Stimulated activated naive CD4-positive, alpha-beta T cell treated with Interleukin-2 at 50 U/mL for 16 hours (primary cell): ENCODE measurements at places on chromosomes 11 and 22.

- DNase-seq, result no peak
Observed at GRCh38 chr11:75867778-75868374, 52.9 kb downstream of the UVRAG start.

GRCh38 chr11:11988099-11988651, 20.3 kb downstream of the DKK3 start:
- no peak for DNase-seq

GRCh38 chr11:26626346-26626745, 54.3 kb upstream of the MUC15 start:
- DNase-seq, result no peak

DNA sequence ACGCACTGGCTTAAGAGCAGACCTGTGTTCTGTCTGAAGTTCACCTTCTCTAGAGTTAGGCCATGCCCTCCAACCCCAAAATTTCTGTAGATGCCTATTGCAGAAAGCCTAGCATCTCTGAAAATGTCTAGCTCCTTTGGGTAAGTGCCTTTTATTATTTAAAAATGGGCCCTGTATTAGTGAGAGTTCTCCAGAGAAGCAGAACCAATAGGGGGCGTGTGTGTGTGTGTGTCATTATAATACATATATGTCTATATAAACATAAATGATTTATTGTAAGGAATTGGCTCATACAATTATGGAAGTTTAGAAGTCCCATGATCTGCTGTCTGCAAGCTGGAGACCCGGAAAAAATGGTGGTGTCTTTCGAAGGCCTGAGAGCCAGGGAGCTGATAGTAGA, 144.7 kb downstream of the TTC17 start:
- DNase-seq, result no peak

DNA sequence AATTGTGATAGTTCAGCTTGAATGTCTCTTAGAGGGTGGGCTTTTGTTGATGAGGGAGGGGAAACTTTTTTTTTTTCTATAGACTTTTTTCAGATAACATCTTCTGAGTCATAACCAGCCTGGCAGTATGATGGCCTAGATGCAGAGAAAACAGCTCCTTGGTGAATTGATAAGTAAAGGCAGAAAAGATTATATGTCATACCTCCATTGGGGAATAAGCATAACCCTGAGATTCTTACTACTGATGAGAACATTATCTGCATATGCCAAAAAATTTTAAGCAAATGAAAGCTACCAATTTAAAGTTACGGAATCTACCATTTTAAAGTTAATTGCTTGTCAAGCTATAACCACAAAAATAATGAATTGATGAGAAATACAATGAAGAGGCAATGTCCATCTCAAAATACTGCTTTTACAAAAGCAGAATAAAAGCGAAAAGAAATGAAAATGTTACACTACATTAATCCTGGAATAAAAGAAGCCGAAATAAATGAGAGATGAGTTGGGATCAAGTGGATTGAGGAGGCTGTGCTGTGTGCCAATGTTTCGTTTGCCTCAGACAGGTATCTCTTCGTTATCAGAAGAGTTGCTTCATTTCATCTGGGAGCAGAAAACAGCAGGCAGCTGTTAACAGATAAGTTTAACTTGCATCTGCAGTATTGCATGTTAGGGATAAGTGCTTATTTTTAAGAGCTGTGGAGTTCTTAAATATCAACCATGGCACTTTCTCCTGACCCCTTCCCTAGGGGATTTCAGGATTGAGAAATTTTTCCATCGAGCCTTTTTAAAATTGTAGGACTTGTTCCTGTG, 3.9 kb downstream of the MALAT1 start:
- no peak for DNase-seq

GRCh38 chr11:111397034-111397433, 18.0 kb upstream of the POU2AF1 start:
- no peak for DNase-seq

DNA sequence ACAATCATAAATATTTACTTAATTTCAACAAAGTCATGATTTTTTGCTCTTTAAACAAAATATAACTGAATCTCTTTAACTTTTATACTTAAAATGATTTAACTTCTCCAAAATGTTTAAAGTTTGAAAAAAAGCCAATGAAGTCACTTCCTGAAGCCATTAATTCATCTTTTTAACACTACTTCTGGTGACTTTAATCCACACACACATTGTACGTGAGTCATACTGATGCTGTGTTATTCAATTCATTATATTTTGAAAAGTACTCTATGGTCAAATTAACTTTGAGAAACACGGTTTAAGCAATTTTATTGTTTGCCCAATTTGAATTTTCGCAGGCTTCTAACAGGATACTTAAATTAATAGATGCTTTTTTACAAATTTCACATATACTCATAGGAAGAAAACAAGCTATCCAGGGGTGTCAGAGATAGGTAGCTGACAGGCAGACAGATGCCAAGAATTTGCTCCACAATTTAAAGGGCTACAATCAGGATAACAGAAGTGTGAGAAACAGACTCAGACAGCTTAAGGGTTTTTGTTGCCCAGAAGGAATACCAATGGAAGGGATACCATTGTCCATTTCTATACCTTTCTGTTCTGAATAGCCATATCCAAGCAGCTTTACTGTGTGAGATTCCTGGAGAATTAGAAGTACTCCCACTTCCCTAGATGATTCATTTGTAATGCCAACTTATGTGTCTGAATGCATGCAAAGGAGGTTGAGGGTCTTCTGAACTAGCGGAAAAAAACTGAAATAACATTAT, 118.4 kb downstream of the RBFOX2 start:
- DNase-seq, result no peak

DNA sequence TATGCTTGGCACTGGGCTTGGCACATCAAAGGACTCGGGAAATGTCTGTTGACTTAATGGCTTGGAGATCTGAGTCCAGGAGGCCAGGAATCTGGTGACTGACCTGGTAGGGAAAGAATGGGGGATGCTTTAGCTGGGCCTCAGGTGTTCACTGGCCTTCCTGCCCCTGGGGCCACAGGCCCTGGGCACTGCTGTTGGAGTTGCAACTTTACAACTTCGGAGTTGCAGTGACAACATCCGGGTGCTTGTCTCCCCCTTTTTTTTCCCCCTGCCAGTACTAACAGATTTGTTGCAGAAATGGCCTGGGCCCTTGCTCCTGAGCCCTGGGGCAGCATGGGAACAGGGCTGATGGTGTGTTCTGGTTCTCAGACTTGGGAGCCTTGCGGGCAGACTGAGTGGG, 23.8 kb downstream of the OSBP2 start:
- DNase-seq, result no peak

DNA sequence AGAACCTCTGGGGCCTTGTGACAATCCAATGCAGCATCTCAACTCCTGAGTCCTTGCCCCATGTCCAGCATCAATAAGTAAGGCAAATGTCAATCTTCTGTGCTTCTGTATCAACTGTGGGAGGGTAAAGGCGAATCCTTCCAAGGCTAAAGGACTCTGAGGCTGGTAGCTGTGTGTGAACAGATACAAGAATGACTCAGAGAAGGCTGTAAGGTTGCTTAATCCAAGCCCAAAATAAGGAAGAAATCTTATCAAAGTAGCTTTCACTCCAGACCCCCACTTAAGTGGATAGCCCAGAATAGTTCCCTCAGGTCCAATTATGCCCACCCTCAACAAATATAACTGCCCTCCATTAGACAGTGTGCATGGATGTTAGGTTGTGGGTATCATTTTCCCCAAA, 28.1 kb upstream of the SCGB1A1 start:
- DNase-seq, result no peak

DNA sequence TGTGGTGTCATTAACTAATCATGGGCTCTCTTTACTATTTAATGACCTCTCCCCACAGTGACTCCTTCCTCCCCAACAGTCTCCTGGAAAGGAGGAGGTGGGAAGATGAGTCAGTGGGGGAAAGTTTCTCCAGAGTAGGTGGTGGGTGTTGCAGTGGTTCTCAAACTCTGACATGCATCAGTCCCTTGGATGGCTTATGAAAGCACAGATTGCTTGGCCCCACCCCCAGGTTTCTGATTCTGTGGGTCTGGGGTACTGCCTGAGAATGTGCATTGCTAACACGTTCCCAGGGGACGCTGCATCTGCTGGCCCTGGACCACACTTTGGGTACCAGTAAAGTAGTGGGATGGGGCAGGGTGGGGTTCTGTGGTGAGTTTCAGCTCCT, 9.8 kb downstream of the CD82 start:
- peak; percentile 66 for DNase-seq

- DNase-seq, result no peak
Observed at GRCh38 chr22:35844886-35845285, 127.2 kb downstream of the APOL5 start.

GRCh38 chr11:42974510-42975179, 337.2 kb upstream of the API5 start:
- DNase-seq, result no peak

GRCh38 chr11:27485930-27486773, 13.6 kb upstream of the LGR4 start:
- no peak for DNase-seq

GRCh38 chr11:20080032-20080685, 80.1 kb downstream of the DBX1 start:
- no peak for DNase-seq

DNA sequence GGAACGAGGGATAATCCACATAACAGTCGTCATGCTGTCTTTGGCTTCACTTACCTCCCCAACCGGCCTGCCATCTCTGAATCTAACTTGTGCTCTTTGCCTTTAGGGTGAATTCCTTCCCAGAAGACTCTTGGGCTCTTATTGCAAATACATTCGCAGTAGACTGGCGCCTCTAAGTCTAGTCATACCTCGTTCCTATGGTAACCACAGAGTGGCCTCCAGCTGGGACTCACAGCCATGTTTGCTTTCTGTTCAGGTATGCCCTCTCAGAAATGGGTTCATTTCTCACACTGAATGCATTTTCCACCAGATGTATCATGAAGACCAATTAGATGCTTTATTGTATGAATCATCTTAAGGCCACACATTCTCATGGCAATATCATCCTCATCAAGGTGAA, 112.7 kb downstream of the FAR1 start:
- no peak for DNase-seq

- no peak for DNase-seq
Observed at GRCh38 chr11:2869561-2870427, 15.8 kb downstream of the CDKN1C start.

DNA sequence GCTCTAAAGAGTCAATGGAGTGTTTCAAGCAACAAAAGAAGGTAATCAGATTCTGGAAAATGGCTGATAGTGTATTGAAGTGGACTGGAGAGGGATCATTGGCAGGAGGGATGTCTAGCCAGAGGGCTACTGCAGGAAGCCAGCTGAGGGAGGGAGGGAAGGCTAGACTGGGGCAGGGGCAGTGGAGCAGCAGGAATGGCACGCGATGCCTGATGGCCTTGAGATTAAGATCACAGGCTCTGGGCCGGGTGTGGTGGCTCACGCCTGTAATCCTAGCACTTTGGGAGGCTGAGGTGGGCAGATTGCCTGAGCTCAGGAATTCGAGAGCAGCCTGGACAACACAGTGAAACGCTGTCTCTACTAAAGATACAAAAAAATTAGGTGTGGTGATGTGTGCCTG, 47.5 kb upstream of the PRDM11 start:
- no peak for DNase-seq

GRCh38 chr11:121330614-121331435, 38.3 kb downstream of the SC5D start:
- no peak for DNase-seq

DNA sequence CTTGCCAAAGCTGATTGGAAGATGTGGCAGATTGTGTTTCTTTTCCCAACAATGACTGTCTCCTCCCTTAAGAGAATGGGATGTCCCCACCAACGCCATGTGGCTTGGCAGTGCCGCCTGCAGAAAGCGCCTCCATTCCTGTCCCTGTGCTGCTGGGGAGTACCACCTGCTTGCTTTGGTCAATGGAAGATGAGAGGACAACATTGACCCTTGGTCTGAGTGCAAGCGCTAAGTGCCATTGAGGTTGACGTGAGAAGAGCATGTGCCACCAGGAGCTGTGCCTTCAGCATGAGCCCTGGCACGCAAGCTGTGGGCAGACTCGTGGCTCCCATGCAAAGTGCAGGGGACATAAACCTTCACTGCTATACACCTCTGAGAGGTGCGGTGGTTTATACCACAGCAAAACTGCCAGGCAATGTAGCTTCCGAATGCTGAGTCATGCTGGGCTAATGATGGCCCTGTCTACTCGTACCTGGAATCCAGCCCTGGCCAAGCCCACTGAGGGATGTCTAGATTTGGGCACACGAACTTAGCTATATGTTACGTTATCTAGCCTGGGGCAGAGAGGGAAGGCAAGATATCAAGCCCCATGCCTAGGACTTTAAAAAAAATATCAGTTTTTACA, 41.9 kb downstream of the MYEOV start:
- no peak for DNase-seq

DNA sequence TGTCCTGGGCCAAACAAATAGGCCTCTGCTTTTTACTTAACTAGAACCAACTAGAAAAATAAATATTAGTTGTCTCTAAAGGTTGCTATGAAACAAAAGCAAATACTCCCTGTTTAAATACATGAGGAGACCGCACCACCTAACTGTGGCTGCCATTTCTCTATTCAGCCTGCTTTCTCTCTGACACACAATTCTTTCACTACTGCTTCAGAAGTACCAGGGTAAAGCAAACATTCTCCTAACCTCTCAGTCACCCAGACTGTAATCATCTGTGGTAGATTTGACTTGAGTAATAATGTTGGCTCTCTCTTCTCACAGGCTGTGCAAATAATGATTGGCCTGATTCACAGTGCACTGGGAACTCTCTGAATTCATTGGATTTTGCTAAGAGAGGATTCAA, 41.0 kb upstream of the MS4A8 start:
- no peak for DNase-seq

GRCh38 chr22:25572708-25573171, 8.3 kb downstream of the GRK3 start:
- no peak for DNase-seq

GRCh38 chr11:129425214-129425613, 49.6 kb downstream of the BARX2 start:
- DNase-seq, result no peak

- no peak for DNase-seq
Observed at GRCh38 chr11:100984668-100985067, 144.9 kb downstream of the PGR start.

GRCh38 chr11:121524233-121524631, 71.5 kb upstream of the SORL1-AS1 start:
- no peak for DNase-seq

DNA sequence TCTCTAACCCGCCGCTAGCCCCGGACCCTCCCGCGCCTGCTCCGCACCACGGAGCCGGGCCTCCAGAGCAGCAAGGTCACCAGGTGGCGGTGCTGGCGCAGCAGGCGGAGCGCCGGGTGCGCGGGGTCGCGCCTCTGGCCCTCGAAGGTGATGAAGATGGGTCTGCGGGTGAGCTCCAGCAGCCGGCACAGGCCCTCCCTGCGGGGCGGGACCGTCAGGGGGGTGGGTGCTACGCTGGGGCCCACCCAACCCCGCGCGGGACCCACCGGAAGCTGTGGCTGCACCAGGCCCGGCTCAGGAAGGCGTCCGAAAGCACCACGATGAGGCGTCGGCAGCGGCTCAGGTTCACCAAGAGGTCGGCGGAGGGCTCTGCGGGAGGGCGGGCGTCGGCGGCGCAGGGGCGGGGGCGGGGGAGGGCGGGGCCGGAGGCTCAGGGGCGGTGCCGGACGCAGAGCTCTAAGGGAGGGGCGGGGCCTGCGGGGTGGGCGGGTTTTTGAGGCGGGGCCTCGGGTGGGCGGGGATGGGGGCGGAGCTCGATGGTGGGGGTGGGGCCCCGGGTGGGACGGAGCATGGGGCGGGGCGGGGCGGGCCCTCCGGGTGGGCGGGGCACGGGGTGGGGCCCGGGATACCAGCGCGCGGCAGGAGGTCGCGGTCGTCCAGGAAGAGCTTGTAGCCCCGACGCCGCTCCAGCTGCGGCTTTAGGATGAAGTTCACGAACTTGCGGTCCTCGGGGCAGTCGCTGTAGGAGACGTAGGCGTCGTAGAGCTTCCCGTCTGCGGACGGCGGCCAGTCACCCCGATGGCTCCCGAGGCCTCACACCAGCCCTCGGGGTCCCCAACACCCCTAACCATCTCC, 7.8 kb downstream of the SIGIRR start:
- peak; percentile 90 for DNase-seq
